ENCODE measurements at places on chromosomes 11 and 22.
A peak's percentile ranks its signal among the peaks of the same experiment; 100 is the strongest.

- DNase-seq: no peak
Observed at GRCh38 chr11:72301486-72301885, 57.5 kb upstream of the PHOX2A start.

DNA sequence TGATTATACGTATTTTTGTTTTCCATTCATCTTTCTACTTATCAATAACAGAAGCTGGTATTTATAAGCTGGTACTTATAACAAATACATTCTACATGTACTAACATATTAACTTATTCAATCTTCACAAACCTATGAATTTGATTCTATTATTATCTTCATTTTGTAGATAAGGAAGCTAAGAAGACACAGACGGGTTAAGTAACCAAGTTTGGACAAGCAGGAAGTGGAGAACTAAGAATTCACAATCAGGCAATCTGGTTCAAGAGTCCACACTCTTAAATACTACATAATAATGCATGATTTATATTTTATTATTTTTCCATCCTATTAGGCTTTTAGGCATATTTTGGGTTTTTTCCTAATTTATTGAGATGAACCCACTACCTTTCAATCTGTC is 25.0 kb downstream of the FCHSD2 start:
- DNase-seq: no peak

- no peak for DNase-seq
Observed at GRCh38 chr11:118806400-118806799, 15.4 kb upstream of the DDX6 start.

DNA sequence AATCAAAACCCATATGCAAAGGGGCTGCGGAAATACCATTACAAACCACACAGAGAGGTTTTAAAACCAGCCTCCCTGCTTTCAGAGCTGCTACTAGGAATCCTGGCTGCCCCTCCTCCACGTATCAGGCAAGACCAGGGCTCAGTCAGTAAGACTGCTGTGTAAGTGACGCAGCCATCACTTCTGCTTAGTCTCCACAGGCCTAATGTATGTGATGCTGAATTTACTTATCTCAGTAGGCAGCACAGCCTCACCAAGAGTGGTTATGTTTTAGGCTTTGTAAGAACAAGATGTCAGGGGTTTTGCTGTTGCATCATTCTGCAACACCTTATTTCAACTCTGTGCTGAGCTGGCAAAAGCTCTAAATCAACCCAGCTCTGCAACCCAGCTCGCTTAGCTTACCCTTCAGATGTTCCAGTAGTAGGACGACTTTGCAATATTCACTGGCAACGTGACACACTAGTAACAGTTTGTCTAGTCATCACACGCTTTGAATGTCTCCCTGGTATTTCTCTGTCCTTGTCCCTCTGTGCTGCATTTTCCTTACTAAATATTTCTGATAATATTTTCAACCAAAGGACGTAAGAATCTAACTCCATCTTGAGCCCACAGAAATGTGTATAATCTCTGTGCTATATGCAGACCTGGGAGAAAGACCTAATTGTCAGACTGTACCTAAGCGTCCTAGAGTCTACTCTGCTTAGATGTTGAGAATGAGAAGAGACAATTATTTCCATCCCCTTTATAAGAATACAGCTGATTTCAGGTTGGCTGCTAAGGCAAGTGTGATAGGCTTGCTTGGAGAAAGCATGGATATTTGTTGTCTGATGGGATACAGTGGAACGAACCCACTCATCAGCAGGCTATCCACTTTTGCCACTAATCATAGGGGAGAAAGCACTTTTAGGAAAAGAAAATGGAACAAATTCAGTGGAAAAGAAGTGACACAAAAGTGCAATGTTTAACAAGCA is 72.2 kb downstream of the LARGE2 start:
- DNase-seq: peak; percentile 50

GRCh38 chr11:68411501-68411991 is 49.0 kb upstream of the PPP6R3 start:
- no peak for DNase-seq

DNA sequence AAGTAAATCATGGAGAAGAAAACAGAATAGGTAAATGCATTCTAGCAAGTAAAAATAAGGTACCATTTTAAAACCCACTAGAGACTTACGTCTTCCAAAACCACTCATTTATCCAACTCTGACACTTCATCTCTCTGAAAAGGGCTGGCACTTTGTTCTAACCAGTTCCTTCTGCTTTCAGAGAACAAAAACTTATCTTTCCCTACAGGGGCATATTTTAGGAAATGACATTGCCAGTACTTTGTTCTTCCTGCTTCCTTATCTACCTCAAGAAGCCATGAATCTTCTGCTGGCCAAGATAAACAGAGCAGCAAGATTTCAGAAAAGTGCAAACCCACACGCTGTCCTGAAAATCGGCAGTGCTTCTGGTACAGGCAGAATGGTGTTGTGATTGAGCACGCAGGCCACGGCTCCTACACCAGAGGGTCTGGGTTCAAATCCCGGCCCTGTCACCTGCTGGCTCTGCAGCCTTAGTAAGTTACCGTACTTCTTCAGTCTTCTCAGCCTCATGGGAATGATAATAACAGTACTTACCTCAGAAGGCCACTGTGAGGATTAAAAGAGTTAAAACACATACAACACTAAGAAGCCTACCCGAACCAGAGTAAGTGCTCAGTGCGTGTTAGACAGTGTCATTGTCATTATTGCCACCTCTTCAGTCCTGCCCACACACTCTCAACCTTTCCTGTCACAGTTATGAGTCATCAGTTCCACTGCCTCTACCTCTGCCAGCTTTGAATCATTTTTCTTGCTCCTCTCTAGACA is 11.0 kb downstream of the MPZL3 start:
- peak; percentile 45 for DNase-seq

GRCh38 chr11:14308114-14308896 is 50.7 kb downstream of the RRAS2 start:
- peak; percentile 36 for DNase-seq

GRCh38 chr11:134514354-134514951 is 102.4 kb upstream of the B3GAT1 start:
- DNase-seq: no peak

GRCh38 chr11:106076171-106076918 is 802 bp downstream of the KBTBD3 start:
- peak; percentile 4 for DNase-seq

- peak; percentile 81 for DNase-seq
Observed at GRCh38 chr11:47992959-47993820, 12.8 kb downstream of the PTPRJ start.

DNA sequence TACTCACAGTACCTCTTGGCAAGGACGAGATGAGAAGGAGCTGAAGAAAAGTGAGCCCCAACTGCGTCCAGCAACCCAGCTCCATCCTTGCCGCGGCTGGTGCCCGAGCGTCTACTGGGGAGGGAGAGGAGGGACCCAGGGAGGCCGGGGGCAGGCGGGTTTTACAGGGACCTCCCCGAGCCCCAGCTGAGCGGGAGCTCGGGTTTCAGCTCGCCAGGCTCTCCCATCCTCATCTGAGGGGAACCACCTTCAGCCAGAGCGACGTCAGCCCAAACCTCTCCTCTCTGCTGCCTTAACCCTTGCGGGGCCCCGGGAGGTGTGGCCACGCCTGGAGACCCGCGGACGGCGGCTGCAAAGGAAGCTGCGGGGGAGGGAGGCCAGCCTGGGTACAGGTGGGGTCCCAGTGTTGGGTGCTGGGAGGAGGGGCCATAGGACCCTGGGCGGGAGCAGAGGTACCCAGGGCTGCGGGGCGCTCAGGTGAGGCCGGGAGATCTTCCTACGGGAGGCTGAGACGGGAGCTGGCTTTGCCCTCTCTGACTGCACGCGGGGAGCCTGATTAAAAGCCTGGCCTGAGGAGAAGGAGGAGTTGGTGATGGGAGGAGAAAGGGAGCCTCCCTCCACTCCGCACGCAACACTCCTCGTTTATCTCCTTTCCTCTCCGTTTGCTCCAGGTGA is at the start of gene PAMR1:
TSS of gene PAMR1 (minus strand) at position 116 of the 675 bp plus-strand sequence. CDS start at position 85, 31 bp downstream.
- DNase-seq: peak; percentile 63

DNA sequence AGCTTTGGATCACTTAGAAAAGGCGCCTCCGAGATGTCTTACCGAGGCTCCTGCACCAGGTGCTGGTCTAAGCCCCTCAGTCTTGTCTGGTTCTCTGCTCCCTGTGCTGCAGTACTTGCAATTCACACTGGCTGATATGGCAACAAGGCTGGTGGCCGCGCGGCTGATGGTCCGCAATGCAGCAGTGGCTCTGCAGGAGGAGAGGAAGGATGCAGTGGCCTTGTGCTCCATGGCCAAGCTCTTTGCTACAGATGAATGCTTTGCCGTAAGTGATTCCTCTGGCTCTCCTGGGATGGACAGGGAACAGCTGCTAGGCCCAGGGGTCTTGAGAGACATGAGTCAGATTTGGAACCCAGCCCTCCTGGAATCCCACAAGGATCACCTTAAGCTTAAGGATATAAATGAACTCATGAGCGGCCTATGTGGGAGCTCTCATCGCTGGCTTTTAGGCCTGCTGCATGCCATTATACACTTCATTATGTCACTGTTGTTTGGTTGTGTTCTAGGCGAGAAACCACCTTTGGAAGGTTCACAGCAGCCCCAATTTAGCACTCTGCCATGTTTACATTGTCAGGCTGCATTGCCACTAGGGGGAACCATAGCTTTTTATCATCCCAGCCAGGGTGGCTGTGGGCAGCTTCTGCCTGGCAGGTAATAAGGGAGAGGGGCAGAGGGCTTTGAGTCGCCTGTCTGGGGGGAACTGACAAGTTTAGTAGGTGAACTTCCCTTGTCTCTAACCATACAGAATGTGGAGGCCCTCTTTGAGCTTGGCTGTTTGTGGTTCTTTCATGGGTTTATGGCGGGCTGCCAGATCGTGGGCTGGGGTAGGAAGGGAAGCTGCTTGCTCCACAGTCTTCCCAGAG is 8.5 kb downstream of the ACAD8 start:
- DNase-seq: no peak

- no peak for DNase-seq
Observed at GRCh38 chr11:36346562-36347383, 50.7 kb downstream of the PRR5L start.

- DNase-seq: no peak
Observed at GRCh38 chr11:67271541-67272284, 5.4 kb downstream of the GRK2 start.

GRCh38 chr22:39176143-39176713 is 23.7 kb upstream of the CBX7 start:
- DNase-seq: peak; percentile 52

- peak; percentile 91 for DNase-seq
Observed at GRCh38 chr22:36467042-36467810, 14.2 kb downstream of the TXN2 start.

DNA sequence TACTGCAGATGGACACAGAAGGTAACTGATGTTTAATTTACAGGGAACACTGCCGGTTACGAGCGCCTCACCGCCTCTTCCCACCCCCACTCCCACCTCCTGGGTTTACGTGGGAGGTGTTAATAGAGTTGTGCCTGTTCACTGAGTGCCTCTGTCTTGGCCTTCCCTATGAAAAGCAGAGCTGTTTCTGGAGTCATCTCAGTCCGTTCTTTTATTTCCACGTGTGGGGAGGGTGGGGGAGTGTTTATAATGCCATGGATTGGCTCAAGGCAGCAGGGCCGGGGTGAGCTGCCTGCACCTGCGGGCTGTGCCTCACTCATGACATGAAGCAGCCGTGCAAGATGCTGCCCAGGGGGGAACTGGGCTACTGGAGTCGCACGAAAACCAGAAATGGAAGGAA is 322.7 kb downstream of the CADM1 start:
- DNase-seq: no peak

- no peak for DNase-seq
Observed at GRCh38 chr22:49929211-49929979, 11.0 kb downstream of the CRELD2 start.

- no peak for DNase-seq
Observed at GRCh38 chr11:1226226-1226985, 3.5 kb downstream of the MUC5B start.

- DNase-seq: no peak
Observed at GRCh38 chr22:33757041-33757801, 163.1 kb downstream of the LARGE1 start.

- no peak for DNase-seq
Observed at GRCh38 chr22:35422145-35422544, 22.2 kb downstream of the MCM5 start.

DNA sequence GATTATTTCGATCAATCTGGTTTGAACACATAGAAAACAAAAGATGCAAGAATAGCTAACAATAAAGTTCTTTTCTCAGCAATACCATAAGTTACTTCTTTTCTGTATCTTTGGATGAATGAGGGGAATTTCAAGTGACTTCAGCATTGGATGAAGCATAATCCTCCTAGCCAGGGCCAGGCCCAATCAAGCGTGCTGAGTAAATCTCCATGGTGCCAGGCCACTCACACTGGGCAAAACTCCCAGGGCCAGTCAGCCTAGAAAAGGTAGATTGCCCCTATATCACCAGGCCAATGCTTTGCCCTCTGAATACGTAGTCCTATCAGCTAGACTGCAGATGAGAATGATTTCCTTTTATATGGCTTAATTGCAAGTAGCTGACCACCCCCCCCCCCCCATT is 6.0 kb downstream of the CNTF start:
- peak; percentile 62 for DNase-seq

DNA sequence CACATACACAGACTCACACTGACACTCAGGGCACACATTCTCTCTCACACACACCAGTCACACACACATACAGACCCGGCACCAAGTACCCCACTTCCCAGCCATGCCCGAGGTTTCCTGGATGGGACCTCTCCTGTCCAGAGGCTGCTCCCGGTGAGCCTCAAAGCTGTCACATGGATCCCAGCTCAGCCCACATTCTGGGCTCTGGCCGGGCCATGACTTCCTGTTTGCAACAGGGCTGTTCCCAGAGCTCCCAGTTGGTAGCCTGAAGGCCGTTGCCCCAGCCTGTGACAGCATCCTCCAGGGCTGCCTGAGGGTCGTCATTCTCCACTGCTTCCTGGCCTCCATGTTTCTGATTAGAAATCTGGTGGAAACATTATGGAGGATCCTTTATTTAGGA is 14.6 kb upstream of the CYP2D6 start:
- no peak for DNase-seq

GRCh38 chr22:48860557-48860956 is 967.1 kb downstream of the BRD1 start:
- no peak for DNase-seq

DNA sequence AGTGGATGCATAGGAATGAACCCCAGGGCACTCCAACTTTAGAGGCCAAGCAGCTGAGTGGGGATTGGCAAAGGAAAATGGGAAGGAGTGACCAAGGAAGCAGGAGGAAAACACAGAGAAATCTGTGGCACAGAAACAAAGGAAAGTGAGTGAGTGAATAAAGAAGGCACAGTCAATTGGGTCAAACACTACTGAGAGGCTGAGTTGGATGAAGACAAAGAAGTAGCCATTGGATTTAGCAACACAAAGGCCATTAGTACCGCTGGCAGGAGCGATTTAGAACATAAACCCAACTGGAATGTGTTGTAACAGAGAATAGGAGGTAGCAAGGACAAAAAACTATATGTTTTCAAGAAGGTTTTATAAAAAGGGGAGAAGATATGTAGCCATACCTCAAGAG is 6.6 kb upstream of the NXPE1 start:
- no peak for DNase-seq

- peak; percentile 46 for DNase-seq
Observed at GRCh38 chr11:130561441-130561881, 113.0 kb downstream of the ADAMTS15 start.

DNA sequence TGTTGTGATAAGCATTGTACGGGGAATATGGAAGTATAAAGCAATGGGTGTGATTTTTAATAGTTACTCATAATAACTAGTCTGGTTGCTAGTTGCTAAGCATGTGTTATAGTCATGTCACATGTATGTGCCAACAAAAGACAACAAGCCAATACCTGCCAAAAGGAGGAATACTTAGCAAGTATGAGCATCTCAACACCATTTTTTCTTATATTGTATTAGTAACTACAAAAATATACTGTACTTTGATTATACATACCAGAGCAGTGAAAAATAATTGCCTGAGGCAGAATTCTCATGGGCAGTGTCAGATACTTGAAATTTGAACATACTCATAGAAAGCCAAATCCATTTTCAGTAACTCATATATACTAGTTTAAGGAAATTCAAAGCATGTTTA is 62.4 kb upstream of the ALKBH3 start:
- DNase-seq: no peak

Data from astrocyte (in vitro differentiated cells and primary cell).